AG08395 (cell line): ENCODE measurements at places on chromosomes 12 and 14.

DNA sequence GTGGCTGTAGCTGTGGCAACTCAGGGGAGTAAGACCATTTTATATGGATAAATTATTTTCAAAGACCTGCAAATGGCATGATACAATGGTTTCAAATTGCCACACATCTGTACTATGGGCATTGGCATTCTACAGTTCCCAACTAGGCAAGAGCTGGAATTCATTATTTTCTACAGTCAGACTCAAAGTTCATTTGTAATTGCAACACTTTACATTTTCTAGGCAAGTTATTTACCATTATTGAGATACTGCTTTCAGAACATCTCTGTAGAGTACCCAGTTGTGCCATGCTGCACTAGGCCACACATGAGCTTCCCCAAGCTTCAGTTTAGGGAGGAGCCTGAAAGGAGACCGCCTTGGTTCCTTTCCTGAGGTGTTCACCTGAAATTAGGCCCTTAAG is 8.0 kb upstream of the ATG14 start:
- DNase-seq = no peak

GRCh38 chr14:37974421-37974820 is 233.3 kb upstream of the SSTR1 start:
- peak; percentile 18 for DNase-seq

DNA sequence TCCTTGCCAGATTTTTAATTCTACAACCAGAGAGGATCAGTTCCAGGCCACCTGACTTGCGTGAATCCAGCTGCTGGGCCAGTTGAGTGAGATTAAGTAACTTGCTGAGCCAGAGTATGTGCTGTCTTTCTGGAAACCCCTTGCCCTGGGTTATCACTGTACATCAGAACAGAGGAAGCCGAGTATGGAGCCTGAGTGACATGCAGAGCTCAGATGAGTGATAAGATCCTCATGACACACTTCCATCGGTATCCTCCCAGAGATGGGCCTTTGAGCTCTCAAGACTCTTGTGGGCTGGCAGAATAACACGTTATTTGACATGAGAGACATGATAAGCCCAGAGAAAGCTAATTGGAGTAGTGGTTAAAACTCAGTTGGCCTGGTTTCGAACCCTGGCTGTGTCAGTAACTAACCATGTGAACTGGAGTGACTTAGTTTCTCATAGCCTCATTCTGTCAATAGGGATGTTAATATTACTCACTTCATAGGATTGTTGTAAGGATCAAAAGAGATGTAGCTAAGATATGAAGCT is 388.1 kb downstream of the ZFP36L1 start:
- DNase-seq = no peak

- no peak for DNase-seq
These were observed 13.2 kb upstream of the MAP4K5 start for GRCh38 chr14:50545618-50546017.

GRCh38 chr12:3247077-3247476 is 169.9 kb downstream of the TSPAN9 start:
- no peak for DNase-seq

DNA sequence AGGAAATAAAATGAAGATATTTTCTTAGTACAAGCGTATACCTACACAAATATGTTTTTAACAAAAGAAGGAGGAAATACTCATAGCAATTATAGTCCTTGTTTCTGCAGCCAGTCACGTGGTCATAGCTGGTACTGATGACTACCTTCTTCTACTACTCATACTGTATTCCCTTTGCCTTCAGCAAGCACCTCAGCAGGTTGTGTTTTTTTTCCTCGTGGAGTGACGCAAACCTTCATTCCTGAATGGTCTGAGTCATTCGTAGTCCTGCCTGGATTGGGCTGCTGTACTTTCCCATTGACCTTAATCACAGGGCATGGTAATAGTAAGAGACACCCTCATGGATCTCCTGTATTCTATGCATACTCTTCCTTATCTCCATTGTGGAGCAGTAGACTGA is 25.7 kb upstream of the SLC16A7 start:
- no peak for DNase-seq

GRCh38 chr12:78275886-78276285 is 445.2 kb downstream of the NAV3 start:
- no peak for DNase-seq

- DNase-seq = peak; percentile 66
These were observed 5.9 kb downstream of the DGLUCY start for GRCh38 chr14:91119556-91120311.

DNA sequence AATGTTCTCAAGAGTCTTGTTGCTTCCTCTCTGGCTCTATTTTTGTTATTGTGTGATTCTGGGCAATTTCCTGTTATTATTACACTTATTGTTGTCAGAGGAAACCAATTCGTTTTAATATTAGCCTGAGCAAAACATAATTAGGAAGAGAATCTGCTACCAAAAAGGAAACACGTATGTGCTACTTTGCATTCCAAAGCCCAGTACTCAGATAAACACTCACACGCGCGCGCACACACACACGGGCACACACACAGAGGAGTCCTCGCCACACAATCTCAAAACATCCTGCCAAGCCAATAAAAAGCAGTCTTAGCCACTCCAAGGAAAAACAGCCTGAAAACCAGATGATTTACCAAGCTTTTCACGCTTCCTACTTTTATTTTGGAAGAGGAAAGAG is 400.7 kb downstream of the NUAK1 start:
- no peak for DNase-seq

GRCh38 chr14:20904393-20905029 is 13.3 kb downstream of the RNASE3 start:
- DNase-seq = no peak

- DNase-seq = no peak
These were observed 52.8 kb downstream of the HMGA2 start for GRCh38 chr12:65876898-65877721.

GRCh38 chr12:124496584-124496983 is 70.8 kb downstream of the NCOR2 start:
- peak; percentile 58 for DNase-seq

DNA sequence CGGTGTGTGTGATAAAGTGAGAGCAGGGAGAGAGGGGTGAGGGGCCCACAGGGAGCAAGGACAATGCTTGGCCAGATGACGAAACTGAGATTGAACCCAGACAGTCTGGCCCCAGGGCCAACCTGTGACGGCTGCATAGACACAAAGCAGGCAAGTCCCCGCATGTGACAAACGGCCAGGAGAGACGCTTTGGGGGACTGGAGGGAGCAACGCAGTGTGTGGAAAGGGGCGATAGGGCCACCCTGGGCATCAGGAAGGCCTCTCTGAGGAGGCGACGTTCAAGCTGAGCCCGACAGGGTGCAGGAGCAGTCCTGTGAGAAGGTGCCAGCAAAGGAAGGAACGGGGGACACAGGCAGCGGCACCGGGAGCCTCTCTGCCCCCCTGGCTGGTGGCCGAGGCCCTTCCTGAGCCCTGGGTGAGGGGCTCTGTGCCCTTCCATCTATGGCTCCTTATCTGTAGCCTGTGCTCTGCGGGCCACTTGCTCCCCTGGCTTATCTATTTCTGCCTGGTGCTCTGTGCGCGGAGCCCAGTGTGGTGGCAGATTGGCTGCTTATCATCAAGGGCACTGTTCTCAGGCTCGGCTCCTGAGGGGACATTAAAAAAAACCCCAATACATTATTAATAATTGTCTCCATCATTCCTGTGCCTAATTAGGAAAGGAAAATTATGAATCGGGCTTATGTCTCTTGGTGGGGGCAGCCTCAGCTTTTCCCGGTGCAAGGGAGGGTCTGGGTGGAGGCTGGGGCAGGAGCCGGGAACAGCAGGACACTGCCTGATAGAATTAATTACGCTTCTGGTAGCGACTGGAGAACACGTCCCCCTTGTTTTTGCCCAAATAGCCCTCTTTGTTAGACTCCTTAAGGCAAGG is 39.8 kb downstream of the PRIMA1 start:
- no peak for DNase-seq

GRCh38 chr14:50237427-50237826 is 6.0 kb upstream of the SOS2 start:
- DNase-seq = no peak

DNA sequence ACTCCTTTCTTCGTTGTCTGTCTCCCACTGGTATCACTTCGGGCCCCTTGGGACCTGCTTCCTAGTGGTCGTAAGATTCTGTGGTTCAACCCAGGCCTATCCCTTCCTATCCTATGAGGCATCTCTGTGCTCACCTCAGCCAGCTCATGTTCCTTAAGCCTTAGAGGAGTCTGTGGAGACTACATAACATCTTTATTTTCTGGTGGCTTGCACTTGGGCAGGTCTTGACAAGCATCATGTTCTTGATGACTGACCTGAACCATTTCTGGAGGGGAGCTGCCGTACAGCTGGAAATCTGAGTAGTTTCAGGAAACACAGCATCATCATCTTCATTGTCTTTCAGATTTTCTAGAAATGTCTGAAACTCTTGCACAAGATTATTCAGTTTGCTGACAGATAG is 69.3 kb downstream of the PPFIBP1 start:
- no peak for DNase-seq

DNA sequence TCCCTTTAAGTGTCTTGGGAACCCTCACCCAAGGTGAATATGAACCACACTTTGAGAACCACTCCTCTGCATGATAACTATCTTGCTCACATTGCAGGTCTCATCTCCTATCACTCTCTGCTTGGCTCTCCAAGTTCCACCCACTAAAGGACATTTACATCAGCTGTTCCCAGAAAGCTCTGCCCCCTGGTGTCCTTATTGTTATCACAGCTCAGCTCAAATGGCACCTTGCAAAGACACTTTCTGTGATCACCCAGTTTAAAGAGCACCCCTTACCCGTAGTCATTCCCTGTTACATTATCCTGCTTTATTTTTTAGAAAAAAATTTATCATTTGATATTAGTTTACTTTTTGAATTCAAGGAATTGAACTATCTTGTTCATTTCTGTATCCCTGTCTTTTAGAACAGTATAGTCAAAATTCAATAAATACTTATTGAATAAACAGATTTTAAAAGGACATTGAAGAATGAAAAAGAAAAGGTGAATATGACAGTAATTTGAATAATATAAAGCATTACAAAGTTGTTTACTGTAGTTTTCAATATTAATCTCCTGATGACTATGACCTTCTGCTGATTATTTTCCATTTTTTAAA is 20.5 kb upstream of the GUCY2C start:
- peak; percentile 29 for DNase-seq

GRCh38 chr12:129467289-129467688 is 436.5 kb downstream of the TMEM132D start:
- DNase-seq = no peak

DNA sequence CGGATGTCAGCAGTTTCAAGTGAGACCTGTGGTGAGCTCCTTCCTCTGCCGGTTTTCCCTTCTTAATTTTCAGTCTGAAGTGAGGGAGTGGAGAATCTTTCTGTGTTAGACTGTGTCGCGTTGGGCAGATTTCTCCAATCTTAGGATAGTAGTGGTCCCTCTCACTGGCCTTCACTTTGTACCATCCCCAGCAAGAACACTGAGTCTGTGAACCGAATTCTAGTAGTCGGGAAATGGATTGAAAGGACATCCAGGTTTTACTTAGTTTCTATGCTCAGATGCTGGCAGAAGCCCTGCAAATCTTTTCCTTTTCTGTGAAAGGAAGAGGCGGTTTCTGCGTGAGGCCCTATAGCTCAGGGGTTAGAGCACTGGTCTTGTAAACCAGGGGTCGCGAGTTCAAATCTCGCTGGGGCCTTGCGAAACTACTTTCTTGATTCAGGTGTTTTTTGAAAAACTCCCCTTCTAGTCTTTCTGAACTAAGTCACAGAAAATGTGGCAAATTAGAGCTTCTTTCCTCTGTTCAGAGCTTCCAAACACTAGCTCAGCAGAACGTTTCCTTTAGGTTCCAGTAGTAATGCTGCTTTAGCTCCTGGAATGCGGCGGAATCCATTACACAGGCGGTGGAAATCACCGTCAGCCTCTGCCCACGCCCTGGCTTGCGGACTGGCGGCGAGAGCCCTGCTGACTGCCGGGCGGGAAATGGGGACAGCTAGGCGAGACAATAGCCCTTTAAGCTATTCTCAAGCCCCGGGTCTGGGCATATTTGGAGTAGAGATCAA is 2.8 kb upstream of the RNASE4 start:
- DNase-seq = peak; percentile 71

GRCh38 chr12:124766727-124767065 is 97.0 kb downstream of the SCARB1 start:
- DNase-seq = no peak

GRCh38 chr14:38254571-38255407 is 1.1 kb downstream of the CLEC14A start:
- no peak for DNase-seq

- no peak for DNase-seq
These were observed 2.6 kb downstream of the C12orf43 start for GRCh38 chr12:121013715-121014114.

DNA sequence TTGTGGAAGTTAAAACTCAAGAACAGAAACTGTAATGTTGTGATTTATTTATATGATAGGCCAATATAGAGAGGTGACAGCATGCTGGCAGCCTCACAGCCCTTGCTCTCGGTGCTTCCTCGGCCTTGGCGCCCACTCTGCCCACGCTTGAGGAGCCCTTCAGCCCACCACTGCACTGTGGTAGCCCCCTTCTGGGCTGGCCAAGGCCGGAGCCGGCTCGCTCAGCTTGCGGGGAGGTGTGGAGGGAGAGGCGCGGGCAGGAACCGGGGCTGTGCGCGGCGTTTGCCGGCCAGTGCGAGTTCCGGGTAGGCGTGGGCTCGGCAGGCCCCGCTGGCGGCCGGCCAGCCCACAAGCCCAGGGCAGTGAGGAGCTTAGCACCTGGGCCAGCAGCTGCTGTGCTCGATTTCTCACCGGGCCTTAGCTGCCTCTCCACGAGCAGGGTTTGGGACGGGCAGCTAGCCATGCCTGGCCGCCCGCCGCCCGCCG is 65.8 kb upstream of the SLC8A3 start:
- no peak for DNase-seq

DNA sequence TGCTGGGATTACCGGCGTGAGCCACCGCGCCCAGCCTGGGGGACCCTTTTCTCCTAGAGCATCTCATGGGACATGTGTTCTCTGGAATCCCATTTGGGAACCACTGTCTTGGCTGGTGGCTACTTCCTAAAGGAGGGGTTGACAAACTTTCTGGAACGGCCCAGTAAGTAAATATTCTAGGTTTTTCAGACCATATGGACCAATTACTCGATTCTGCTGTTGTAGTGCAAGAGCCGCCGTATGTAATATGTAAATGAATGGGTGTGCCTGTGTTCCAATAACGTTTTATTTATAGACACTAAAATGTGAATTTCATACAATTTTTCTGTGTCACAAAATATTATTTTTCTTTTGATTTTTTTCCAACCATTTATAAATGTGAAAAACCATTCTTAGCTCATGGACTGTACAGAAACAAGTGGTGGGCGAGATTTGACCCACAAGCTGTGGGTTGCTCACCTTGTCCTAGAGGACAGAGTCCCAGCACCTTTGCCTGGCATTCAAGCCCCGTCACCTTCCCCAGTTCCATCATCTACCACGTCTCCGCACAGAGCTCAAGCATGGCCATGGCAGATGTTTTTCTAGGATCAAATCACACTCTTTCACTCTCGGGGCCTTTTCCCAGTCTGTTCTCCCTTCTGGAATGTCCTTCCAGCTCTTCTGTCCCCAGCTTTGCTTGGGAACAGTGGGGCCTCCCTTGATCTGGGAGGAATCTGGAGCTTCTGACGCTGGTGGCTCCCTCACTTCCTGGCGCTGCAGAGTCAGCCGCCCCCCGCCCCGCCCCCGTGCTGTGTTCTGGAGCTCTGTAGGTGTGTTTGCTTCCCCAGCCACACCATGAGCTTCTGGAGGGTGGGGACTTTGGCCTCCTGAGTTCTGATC is 17.9 kb upstream of the RCOR1 start:
- DNase-seq = no peak
